ENCODE measurements at places on chromosomes 1 and 21. TPM values are rescaled to one million over a fixed set of nuclear protein-coding genes. Genes with fewer than 3 reads are reported as not detected.

TIPRL gene
- total RNA-seq = 54.2 TPM

OR2T11 gene
- total RNA-seq = not detected

CHAF1B gene
- 31.2 TPM for total RNA-seq

BEND5 gene
- total RNA-seq = 2.5 TPM

OR2T33 gene
- not detected for total RNA-seq

FAM163A gene
- total RNA-seq = not detected
